SK-MEL-5 (cell line): ENCODE measurements at places on chromosomes 3 and 15. TPM values are rescaled to one million over a fixed set of nuclear protein-coding genes. Genes with fewer than 3 reads are reported as not detected.

GRCh38 chr15:81945014-81945615, 100.7 kb downstream of the MEX3B start:
- no peak for DNase-seq

SERPINI2 gene
- not detected in 2 replicates for total RNA-seq

SLC28A1 gene
- not detected in 2 replicates for total RNA-seq

HIGD1A gene
- total RNA-seq: 165 and 193 TPM in 2 replicates

SLC9C1 gene
- 0.11 and 0.64 TPM in 2 replicates for total RNA-seq

- no peak for DNase-seq
These were observed 103.8 kb downstream of the FBLN2 start for GRCh38 chr3:13652728-13653127.

GOLGA8Q gene
- total RNA-seq: 0.13 and 0.16 TPM in 2 replicates

GRCh38 chr15:44574734-44575133, 37.8 kb downstream of the EIF3J start:
- no peak for DNase-seq

BSN gene
- 0.11 and 0.40 TPM in 2 replicates for total RNA-seq

GRCh38 chr3:193130576-193130975, 110.4 kb upstream of the PLAAT1 start:
- DNase-seq: peak; percentile 84

GRCh38 chr3:105401691-105402149, 35.0 kb downstream of the ALCAM start:
- no peak for DNase-seq

DNA sequence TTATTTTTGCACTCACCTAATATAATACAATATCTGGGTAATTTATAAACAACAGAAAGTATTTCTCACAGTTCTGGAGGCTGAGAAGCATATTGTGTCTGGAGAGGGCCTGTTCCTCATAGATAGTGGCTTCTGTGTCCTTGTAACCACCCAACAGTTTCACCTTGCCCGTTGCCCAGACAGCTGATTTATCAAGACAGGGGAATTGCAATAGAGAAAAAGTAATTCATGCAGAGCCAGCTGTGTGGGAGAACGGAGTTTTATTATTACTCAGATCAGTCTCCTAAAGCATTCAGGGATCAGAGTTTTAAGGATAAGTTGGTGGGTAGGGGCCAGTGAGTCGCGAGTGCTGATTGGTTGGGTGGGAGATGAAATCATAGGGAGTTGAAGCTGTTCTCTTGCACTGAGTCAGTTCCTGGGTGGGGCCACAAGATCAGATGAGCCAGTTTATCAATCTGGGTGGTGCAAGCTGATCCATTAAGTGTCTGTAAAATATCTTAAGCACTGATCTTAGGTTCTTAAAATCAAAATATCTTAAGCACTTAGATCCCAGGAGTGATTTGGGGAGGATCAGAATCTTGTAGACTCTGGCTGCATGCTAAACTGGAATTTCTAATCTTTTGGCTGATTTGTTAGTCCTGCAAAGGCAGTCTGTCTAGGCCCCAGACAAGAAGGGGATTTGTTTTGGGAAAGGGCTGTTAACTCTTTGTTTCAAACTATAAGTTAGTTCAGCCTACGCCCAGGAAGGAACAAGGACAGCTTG, 33.9 kb upstream of the C15orf39 start:
- DNase-seq: no peak

- no peak for DNase-seq
These were observed 28.2 kb upstream of the LIPC start for GRCh38 chr15:58403581-58403980.

ACKR2 gene
- total RNA-seq: not detected in 2 replicates

DNA sequence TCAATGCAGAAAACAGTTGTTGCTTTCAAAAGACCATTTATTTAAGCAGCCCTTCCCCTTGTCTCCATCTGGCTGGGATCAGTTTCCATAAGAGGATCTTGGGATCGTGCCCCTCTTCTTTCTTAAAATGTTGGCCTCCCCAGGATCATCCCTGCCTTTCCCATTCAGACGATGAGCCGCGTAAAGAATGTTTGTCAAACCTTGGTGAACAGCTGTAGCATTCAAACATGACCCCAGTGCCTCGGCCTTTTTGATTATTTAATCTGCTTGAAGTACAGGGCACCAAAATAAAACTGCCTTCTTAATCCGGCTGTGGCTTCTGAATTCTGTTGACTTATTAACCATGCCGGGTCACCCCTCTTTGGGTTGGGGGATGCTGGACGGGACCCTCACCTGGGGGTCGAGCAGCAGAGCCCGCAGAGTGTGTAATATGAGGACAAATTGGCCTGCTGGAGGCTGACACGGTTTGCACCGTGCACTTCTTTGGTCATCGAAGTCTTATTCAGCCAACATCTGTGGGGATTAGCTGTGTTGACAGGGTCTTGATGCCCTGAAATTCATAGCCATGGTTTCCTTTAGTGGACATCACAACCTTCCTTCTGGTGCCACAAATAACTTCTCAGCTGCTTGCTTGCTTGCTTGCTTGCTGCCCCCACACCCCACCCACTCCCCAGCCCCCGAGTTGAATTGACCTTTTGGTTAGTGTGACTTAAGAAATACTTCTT, at the start of gene LRTM1:
Gene LRTM1 (minus strand): TSS at position 14 of the 725 bp plus-strand sequence. CDS start 148 bp downstream, outside the sequence.
- DNase-seq: no peak

GRCh38 chr15:39429898-39430357, 151.0 kb upstream of the THBS1 start:
- no peak for DNase-seq

GRCh38 chr15:51681303-51681963, at the start of gene SCG3:
TSS of gene SCG3 (plus strand) at chr15:51681503. CDS start at chr15:51681756, 253 bp downstream.
- DNase-seq: peak; percentile 81

DNA sequence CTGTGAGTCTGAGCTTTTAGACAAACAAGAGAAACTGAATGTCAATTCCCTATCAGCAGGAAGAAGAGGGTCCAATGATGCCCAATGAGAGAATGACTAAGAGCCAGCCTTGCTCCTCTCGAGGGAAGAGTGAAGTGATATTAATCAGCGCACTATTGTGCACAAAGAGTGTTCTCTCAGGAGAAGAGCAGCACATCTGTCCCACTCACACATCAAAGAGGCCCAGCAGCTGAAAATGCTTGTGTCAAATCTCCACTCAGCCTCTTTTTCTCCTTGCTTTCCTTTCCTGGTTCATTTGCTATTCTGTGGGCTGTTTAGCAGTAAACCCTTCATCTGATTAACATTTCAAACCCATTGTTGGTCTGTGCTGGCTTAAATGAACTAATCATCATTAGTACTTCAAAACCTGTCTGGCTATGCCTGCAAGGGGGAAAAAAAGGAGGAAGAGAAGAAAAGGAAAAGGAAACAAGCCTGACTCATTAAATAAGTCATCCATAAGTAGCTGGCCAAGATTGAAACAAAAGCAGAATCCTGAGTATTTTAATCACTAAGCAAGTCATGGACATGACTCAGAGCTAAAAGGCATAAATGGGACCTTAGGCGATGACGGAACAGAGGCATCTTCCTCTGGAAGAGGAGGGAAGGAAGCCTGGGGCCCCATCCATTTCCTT, 912.7 kb downstream of the TUSC7 start:
- no peak for DNase-seq

DNA sequence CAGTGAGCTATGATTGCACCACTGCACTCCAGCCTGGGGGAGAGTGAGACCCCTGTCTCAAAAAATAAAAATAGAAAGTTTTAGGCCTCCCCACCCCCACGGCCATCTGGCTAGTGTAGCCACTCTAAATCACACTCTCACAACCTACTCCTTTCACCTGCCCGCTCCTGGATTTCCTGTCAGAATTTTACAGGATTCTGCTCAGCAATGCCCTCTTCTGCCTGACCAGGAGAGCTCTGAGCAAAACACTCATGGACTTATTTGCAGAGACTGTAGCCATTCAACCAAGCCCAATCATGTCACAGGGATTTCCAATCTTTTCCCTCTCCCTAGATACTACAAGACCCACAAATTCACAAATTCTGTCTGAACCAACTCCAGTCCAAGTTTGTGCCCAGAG, 242.6 kb upstream of the TPRG1 start:
- peak; percentile 23 for DNase-seq

STAB1 gene
- not detected in 2 replicates for total RNA-seq

- DNase-seq: peak; percentile 77
These were observed 136.2 kb downstream of the CHDH start for GRCh38 chr3:53709860-53710674.

DNA sequence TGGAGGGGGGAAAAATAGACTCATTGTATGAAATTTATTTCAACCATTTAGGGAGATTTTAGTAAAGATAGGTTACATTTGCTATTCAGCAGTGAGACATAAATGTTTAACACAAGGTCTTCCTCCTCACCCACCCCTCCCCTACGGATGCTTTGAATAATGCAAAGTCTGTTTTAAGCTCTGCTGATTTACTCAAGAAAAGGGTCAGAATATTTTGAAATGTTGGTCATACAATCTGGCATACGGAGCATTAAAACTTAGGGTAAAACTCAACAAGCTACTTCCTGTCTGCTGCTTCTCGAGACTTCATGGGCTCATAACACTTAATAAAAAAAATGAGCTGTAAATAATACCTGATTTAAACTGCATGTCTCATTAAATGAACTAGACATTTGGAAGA, 156.3 kb downstream of the WNT5A start:
- DNase-seq: no peak

DNA sequence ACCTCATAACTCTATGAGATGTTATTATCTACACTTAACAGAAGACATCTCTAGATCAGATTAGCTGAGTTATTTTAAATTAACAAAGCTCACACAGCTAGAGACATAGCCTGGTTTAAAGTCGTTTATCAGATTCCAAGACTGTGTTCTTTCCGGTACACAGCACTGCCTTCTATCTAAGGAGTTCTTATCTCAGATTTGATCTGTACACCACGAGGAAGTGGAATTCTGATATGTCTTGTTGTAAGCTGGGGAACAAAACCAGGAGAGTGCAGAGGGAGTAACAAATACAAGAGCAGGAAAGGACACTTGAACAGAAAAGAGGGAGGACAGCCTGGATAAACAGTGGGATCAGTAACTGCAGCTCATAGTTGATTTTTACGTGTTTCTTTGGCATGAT, 61.7 kb upstream of the KCNMB2 start:
- no peak for DNase-seq

CCR2 gene
- not detected in 2 replicates for total RNA-seq

AMOTL2 gene
- 12.1 and 12.5 TPM in 2 replicates for total RNA-seq

DNA sequence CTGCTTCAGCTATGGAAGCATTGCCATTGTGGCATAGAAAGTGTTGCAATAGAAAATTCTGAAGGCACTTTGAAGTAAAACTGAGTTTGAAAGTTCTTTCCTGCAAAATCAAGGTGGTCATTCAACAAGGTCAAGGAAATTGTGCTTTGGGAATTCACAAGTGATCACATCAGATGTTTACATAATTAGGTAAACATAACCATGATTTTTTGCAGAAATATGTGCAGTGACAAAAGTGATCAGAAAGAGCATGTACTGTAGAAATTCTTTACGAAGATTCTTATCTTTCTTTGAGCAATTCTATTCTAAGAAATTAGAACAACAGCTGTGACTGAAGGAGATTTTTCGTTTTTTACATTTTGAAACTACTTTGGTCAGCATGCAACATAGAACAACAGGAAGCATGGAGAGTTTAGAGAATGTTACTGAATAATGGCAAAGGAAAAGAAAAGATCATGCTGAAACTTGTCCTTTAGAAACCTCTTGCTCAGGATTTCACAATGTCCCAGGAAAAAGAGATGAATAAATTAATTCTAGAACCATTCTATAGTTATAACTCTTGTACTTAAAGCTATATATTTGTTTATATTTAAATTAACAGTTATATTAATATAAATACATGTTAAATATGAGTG, 643.4 kb upstream of the ARPP21 start:
- DNase-seq: no peak

DNA sequence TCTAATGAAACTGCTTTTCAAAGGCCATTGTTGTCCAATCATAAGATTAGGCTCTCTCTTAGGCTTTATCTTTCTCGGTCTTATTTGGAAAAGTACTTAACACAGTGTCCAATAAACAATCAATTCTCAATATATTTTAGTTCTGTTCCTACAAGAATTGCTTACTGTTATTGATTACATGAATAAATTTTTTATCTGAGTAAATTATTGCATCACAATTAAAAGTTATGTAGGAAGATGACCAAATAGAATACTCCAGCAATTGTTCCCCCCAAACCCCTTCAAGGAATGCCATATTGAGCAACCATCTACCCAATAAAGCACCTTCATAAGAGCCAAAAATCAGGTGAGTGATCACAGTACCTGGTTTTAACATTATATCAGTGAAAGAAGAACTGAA, 55.0 kb upstream of the RFX7 start:
- no peak for DNase-seq

- DNase-seq: no peak
These were observed 20.7 kb upstream of the PPARG start for GRCh38 chr3:12268049-12268735.

HYAL1 gene
- 0.24 and 1.1 TPM in 2 replicates for total RNA-seq
